ENCODE measurements at places on chromosomes 5 and 9. TPM values are rescaled to one million over a fixed set of nuclear protein-coding genes. Genes with fewer than 3 reads are reported as not detected.

Gene C9orf152
- not detected for polyA plus RNA-seq

Gene CYSRT1
- 0.52 TPM for polyA plus RNA-seq

Gene SLC36A2
- not detected for polyA plus RNA-seq

Gene HMCN2
- not detected for polyA plus RNA-seq

DNA sequence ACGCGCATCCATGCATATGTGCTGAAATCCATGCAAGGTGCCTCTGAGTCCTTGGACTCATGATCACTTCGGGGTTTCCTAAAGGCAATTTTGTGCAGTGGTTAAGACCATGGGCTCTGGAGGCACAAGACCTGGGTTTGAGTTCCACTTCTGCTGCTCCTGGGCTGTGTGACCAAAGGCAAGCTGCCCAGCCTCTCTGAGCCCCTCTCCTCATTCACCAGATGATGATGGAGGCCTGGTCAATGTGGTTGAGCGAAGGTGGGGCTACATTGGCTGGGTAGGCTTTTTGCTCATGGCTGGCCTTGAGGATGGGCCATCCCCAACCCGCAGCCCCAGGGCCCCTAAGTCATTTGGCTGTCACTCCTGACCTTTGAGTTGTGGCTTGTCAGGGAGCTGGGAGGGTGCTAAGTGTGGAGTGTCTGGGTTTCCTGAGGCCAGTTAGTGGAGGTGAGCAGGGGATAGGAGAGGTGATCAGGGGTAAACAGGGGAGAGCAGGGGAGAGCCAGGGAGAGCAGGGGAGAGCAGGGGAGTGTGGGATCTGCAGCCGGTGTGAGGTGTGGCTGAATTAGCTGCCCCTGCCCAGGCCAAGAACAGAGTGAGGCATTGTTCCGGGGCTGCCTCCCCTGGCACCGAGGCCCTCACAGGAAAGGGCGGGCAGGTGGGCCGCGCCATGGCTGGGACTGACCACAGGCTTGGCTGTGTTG is 64.6 kb upstream of the SYNPO start:
- DNase-seq: no peak

DNA sequence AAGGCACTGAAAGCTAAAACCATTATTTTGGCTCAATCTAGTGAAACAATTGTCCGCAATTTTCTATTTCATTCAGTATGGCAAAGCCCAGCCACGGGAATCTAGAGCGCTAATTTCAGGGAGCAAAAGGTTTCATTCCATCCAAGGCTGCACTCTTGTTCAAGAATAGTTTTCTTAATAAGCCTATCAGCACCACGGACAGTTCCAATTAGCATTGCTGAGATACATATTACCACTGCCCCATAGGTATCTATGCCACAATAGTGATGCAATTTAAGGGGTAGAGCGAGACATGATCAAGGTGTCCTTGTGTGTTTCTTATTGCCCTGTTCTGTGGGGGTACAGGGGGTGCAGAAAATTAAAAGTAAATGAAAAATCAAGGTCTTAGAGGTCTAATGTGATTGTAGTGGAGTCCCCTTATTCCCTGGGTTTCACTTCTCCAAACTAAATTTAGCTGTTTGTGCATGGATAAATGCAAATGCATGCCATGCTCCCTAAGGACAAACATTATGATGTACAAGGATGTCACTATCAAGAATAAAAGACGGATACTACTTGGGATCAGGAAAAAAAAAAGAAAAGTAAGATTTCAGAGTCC is 45.5 kb downstream of the SPOCK1 start:
- no peak for DNase-seq

- DNase-seq: no peak
These were observed 168.6 kb upstream of the MVB12B start for GRCh38 chr9:126157826-126158587.

Gene BRD3OS
- polyA plus RNA-seq: 28.1 TPM

Gene PCDHGA9
- not detected for polyA plus RNA-seq

GRCh38 chr9:15935661-15936305 is 382.9 kb downstream of the CCDC171 start:
- DNase-seq: no peak

GRCh38 chr5:31936683-31937082 is 237.4 kb downstream of the GOLPH3 start:
- DNase-seq: no peak

Gene PURA
- polyA plus RNA-seq: 4.7 TPM

DNA sequence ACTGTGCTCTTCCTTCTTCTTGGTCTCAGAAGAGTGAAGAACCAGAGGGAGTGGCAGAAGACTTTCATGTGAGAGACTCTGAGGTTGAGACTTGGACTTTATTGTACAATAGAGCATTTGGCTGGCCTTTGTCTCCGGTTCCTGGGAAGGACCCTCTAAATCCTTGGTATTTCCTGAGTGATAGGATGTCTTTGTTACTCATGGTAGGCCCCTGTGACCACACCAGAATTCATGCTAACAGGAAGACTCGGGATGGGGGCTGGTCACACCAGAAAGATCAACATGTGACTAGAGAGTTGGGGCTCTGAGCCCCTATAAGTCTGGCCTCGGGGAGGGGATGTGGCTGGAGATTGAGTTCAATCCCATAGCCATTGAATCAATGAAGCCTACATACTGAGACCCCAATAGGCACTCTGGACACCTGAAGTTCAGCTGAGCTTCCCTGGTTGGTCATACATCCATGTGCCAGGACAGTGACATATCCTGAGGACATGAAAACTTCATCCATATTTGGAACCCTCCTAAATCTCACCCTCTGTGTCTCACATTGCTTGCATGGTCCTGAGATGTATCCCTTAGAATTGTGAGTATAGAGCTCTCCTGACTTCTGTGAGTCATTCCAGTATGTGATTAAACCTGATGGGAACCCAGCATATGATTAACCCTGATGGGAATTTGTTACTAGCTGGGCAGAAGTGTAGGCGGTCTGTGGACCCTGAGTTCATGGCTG is 201.7 kb downstream of the GADD45G start:
- no peak for DNase-seq

Gene NR5A1
- not detected for polyA plus RNA-seq

DNA sequence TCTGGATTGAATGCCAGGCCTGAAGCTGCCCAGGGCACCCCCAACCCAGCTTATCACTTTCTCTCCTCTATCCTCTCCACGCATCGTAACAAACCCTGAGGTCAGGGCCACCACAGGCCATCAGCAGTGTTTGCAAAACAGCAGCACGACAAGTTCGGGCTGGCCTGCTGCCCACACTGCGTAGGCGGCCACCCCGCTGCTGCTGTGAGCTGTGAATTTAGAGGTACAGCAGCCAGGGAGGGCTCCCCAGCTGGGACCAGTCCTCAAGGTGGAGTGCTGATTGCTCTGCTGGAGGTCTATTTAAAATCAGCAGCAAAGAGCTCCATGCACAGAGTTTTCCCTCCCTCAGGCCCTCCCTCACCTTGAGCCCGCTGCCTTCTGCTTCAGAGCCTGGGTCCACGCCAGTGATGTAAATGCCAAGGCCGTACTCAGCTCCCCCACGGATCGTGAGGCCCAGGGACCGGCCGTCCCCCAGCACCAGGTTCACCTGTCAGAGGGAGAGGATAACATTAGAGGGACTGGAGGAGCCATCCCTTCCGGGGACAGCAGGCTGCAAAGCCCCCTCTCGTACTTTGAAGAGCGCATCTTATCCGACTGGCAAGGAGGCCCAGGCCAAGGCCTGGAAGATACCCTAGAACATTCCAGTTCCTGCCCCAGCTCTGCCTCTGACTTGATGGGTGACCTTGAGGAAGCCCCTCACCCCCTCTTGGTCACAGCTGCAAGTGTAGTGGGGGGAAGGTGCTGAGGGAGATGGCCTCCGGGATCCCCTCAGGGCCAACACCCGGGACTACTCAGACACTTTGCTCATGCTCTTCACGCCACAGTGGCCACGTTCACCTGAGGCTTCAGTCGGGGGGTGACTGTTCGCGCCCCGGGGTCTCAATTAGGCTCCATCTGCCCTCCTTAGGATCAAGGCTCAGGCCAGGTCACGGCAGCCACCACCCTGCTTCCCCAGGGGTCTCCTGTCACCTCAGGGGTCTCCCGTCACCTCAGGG is 39.1 kb downstream of the WHRN start:
- no peak for DNase-seq

GRCh38 chr9:71748280-71748743 is 20.0 kb downstream of the CEMIP2 start:
- DNase-seq: no peak

Gene PCDHA9
- not detected for polyA plus RNA-seq

GRCh38 chr9:91842358-91843049 is 107.5 kb downstream of the ROR2 start:
- DNase-seq: no peak
